Thymus (tissue), 14 donors: ENCODE measurements at places on chromosomes 6 and 20. TPM values are rescaled to one million over a fixed set of nuclear protein-coding genes. Genes with fewer than 3 reads are reported as not detected.

Gene RHAG
- polyA plus RNA-seq, result 0.39 TPM

Gene CST1
- polyA plus RNA-seq, result 25.9 TPM

Gene HEY2
- polyA plus RNA-seq, result 2.8 TPM

DNA sequence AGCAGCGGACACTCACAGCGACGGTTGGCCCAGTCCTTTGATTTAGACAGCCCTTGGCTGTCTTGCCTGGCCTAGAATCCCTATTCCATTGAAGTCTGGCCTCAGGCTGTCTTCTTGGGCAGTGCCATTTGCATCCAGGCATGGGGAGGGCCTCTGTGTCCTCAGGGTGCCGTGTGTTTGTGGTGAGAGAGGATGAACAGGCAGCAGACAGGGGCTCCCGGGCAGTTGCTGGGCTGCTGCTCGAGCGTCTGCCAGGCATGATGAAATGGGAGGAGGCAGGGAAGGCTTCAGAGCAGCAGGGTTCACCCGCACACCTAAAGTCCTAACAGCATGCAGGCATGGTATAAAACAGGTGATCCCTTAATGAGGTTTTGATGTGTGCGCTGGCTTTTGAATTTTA lies 126.9 kb downstream of the SOBP start:
- DNase-seq, result no peak
- H3K27me3 ChIP-seq, result peaks cover 2% of the 10 kb centered on the region
- no peaks in the 10 kb centered on the region for H3K36me3 ChIP-seq
- no peak overlapping the region for H3K4me3 ChIP-seq
- no peak overlapping the region for H3K27ac ChIP-seq

- DNase-seq, result no peak
- H3K36me3 ChIP-seq, result no peaks in the 10 kb centered on the region
- no peaks in the 10 kb centered on the region for H3K27me3 ChIP-seq
Measured at GRCh38 chr6:74871757-74872156, 334.1 kb downstream of the COL12A1 start.

DNA sequence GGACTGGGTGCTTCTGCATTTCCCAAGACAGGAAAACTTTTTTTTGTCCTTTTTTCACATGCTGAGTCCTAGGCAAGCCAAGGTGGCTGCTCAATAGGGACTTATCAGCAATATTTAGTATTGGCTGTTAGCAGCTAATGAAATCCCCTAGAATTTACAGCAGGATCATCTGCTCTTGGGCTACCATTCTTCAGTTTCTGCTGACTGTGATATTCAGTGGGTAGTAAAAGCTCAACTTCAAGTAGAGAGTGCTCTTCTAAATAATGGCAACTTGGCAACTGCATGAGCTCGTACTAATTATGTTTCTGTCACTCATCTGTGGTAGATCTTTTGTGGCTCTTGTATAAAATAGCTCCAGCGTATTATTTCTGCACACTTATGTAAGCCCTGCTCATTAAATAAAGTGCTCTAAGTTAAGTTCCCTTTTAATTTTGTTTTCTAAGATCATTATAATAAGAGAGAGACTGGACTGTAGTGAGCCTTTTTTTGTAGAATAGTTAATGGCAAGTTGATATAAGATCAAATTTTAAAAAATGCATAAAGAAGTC lies 110.3 kb downstream of the SLC35F1 start:
- no peaks in the 10 kb centered on the region for H3K4me1 ChIP-seq
- no peaks in the 10 kb centered on the region for H3K36me3 ChIP-seq
- no peak overlapping the region for H3K4me3 ChIP-seq

- no peak for DNase-seq
- no peak overlapping the region for H3K27ac ChIP-seq
- H3K4me3 ChIP-seq, result no peak overlapping the region
- H3K27me3 ChIP-seq, result no peaks in the 10 kb centered on the region
Measured at GRCh38 chr20:10521836-10522235, 86.7 kb downstream of the SLX4IP start.
